ENCODE measurements at places on chromosomes 1 and 21.

DNA sequence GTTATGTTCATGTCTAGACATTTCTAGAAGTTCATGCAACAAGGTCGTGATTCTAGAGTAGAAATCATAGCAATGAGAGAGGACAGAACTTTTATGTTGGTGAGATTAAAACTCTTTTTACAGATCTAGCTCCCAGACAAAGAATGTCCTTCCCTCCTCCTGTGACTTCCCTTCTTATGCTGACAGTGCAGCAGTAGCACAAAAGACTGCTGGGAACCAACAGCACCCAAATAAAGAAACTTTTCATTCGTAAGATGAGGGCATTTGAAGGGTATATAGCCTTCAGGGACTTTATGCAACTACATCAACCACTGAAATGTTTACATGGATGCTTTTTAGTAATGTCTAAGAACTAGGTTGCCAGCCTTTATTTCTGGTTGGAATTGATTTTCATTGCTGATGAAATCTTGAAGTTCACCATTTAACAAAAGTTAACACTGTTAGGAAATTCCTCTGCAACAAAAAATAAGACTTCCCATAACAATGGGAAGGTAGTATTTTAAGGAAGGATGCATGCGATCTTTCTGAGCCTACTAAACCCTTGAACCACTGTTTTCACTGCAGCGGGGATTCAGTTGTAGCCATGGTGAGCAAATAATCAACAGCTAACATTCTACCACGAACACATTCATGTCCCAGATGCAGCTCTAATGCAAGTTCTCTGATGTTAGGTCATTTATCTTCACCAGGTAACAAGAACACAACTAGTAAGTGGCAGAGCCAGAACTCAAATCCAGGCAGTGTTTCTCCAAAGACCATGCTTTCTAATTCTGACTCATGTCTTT is 672.8 kb downstream of the PTPRC start:
- DNase-seq, result no peak

DNA sequence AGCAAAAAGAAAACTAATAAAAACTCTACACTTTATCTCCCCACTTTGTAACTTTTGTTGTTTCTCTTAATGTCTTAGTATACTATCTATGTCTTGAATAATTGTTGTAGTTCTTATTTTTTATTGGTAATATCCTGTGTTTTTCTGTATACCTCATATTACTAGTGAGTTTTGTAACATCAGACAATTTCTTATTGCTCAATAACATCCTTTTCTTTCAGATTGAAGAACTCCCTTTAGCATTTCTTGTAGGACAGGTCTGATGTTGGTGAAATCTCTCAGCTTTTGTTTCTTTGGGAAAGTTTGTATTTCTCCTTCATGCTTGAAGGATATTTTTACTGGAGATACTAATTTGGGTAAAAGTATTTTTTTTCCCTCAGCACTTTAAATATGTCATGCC is 79.8 kb upstream of the LRRC8B start:
- DNase-seq, result peak; percentile 26

- DNase-seq, result no peak
Measured at GRCh38 chr1:175676991-175677390, 66.4 kb downstream of the TNR start.

DNA sequence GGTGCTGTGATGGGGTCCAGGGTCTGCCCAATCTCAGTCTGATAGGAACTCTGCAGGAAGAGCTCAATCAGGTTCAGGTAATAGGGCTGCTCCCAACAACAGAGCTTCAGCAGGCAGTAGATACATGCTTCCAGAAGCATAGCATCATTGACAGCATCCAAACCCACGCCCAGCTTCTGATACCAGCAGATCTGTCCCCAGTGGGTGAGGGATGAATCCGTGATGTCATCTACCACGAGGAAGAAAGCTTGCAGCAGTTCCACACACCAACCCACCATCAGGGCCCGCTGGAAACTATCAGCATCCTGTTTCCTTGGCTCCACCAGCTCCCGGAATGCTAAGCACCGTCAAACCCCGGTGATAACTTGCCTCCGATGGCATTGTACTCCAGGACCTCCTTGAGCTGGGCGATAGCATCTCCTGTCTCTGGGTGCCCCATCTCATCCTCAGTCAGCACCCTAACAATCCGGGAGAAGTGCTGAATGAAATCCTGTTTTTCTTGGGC is 14.7 kb downstream of the NEK2 start:
- DNase-seq, result no peak

GRCh38 chr1:2642131-2642559 is 9.3 kb upstream of the MMEL1 start:
- no peak for DNase-seq

DNA sequence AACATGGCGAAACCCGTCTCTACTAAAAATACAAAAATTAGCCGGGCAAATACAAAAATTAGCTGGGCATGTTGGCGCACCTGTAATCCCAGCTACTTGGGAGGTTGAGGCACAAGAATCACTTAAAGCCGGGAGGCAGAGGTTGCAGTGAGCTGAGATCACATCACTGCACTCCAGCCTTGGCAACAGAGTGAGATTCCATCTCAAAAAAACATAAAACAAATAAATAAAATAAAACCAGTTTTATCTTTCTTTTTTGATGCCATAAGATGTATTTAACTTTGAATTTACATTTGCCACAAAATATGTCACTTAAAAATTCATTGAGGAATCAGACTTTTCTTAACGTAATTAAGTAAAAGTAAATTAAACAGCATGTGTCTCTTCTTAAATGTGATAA is 113.3 kb upstream of the ERRFI1 start:
- no peak for DNase-seq

- DNase-seq, result peak; percentile 69
Measured at GRCh38 chr1:50724626-50725286, 235.3 kb downstream of the FAF1 start.

- DNase-seq, result no peak
Measured at GRCh38 chr1:245730801-245731200, 576.0 kb downstream of the KIF26B start.

DNA sequence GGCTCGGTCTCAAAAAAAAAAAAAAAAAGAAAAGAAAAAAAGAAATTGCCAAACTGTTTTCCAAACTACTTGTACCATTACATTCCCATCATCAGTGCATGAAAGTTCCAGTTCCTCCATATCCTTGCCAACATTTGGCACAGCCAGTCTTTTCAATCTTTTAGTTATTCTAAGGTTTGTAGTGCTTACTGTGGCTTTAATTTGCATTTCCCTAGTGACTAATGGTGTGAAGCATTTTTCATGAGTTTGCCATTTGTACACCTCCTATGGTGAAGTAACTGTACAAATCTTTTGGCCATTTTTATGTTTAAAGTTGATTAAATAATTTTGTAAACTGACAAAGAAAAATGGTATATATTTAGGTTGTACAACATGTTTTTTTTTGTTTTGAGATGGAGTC is 70.7 kb downstream of the DEGS1 start:
- no peak for DNase-seq

- DNase-seq, result peak; percentile 79
Measured at GRCh38 chr1:35574655-35575415, 1.7 kb downstream of the TFAP2E start.

GRCh38 chr1:243890576-243890975 is 40.5 kb upstream of the AKT3 start:
- DNase-seq, result no peak

- no peak for DNase-seq
Measured at GRCh38 chr21:46058431-46059145, 39.3 kb upstream of the COL6A2 start.

DNA sequence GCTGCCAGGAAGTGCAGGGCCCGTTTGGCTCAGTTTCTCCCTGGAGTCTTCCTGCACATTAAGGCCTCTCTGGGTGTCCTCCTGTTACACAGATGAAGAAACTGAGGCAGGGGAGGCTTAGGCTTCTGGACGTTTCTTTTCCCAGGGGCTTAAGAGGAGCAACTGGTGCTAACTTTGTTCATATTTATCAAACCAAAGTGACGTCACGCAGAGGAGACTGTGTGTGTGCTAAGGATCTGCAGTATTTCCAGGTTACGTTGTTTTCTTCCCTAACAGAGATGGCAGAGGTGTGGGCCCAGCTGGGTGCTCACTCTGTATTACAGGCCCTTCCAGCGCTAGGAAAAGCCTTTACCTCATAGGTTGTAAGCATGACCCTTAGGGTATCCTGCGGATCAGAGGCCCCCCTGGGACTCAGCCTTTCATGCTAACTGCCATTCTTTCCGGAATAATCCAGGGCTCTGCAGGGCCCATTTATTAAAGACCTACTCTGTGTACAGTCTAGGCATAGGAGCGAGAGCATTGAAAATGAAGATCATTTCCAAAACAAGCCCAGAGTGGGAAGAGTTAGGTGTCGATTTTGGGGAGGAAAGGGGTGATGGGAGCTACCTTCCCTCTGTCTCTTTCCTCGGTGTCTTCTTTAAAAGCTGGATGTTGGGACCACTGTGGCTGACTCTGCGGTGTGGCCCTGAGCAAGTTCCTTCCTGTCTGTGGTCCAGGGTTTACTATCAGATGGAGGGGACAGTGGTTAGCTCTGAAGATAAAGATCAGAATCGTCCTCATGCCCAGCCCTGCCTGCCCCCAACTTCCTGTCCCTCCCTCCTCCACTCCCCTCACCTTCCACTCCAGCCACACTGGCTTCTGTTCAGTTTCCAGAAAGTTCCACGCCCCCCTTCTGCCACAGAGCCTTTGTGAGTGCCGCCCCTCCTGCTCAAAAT is 4.6 kb downstream of the AGTRAP start:
- no peak for DNase-seq

GRCh38 chr21:45930231-45930760 is 51.3 kb upstream of the COL6A1 start:
- no peak for DNase-seq

DNA sequence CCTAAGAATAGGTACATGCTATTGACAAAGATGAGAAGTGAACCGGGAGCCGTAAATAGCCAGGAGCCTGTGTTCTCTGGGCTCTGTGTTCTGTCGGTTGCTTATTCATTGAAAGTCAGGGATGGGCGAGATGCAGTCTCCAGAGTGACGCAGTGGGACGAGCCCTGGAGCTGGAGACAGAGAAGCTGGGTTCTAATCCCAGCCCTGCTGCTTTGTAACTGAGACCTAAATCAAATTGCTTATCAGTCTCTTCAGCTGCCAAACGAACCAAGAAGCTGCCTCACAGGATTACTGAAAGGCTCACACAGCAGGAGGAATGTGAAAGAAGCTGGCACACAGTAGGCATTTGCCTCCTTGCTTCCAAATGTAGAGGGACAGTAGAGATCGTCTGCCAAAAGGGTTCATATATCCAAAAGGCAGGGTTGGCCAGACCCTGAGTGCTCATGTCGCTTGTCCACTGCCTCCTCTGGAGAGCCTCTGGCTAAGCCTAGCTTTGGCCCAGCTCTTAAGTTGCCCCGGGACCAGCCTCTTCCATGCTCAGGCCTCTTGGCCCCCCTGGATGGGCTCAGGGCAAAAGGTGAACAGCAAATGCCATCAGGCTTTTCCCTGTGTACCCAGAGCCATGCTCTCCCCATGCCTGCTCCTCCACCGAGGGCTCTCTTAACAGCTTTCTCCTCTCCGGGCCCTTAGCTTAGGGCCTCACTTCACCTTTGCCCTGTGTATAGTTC is 134.2 kb upstream of the IPO9 start:
- no peak for DNase-seq

- DNase-seq, result peak; percentile 15
Measured at GRCh38 chr1:86616871-86617270, 70.0 kb downstream of the CLCA4 start.

GRCh38 chr1:227779685-227780084 is 35.8 kb upstream of the PRSS38 start:
- DNase-seq, result no peak

- DNase-seq, result no peak
Measured at GRCh38 chr1:242718967-242719366, 194.5 kb upstream of the PLD5 start.

- DNase-seq, result no peak
Measured at GRCh38 chr1:81467383-81467782, 333.4 kb upstream of the ADGRL2 start.

DNA sequence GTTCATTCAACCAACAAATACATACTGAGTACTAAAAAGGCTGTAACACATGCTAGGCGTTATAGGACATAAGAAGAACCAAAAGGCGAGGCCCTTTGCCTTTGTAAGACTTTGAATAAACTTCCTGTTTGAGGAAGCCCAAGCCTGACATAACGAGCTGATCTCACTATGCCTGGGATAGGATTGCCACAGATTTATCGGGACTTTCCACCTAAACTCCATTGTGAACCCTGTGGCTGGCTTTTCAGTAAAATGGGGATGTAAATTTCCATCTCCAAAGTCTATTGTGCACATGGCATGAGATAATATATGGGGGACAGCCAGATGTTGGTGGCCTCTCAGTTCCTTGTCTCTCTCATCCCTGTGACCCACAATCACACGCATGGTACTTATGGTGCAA is 41.9 kb downstream of the LMO4 start:
- DNase-seq, result peak; percentile 37

DNA sequence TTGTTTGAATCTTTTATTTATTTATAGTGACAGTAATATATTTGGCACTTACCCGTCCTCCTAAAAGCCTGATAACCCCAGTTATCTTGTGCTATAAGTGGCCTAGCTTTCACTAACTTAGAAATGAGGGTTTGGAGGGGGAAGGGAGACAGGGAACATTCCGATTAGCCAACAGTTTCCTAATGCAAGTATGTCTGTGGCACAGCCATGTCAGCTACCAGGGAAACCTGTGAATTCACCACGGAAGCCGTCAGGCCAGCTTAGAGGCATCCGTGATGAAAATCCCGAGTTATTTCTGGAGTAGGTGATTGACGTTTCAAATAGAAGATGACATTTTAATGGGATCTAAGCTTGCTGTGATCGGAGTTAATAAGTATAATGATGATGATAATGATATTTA is 39.4 kb upstream of the BCL10 start:
- DNase-seq, result no peak

DNA sequence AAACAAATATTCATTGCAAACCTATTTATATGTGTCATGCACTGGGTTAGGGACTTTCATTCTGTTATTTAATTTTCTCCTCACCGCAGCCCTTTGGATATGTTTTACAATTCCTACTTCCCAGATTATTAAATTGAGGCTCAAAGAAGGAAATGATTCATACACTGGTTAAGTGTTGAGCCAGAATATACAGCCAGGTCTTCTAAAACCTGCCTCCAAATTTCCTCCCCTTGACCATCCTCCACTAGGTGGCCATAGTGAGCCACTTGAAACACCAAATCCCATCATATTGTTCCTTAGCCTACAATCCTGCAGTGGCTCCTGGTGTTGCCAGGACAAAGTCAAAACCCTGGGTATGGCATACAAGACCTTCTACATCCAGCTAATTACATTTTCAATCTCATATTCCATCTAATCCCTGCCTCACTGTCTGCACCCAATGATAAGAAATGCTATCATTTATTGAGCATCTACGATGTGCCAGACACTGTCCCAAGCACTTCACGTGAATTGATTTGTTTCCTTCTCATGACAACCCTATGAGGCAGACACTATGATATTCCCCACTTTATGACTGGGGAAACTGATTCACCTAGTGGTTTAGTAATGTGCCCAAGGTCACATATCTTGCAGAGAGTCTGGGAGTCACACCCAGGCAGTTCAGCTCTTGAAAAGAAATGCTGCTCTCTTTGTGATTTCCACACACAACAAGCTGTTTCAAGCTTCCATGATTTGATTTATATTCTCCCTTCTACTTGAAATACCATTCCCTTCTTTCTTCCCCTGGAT is 23.6 kb upstream of the KIRREL1 start:
- peak; percentile 64 for DNase-seq

GRCh38 chr1:58011978-58012377 is 534.5 kb downstream of the OMA1 start:
- no peak for DNase-seq
